ENCODE measurements at places on chromosomes 1 and 21. TPM values are rescaled to one million over a fixed set of nuclear protein-coding genes. Genes with fewer than 3 reads are reported as not detected.

TMEM54 gene
- total RNA-seq, result 30.6 TPM

MROH9 gene
- not detected for total RNA-seq

ALPL gene
- 0.19 TPM for total RNA-seq

KRTAP12-2 gene
- total RNA-seq, result not detected

CR2 gene
- total RNA-seq, result not detected

CD1B gene
- not detected for total RNA-seq

LCE2B gene
- not detected for total RNA-seq

LAD1 gene
- 0.09 TPM for total RNA-seq
